ENCODE measurements at places on chromosomes 5 and 9.

DNA sequence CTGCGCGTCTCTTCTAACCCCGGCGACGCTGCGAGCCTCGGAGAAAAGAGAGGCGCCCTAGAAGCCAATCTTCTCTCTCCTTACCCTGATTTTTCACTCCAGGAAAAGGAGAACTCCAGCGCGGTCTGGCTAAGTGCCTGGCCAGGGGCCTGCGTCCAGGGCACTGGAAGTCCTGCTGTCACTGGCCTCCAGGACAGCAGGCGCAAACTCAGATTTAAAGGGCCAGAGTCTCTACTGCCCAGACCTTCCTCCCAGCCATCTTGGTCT, 553 bp upstream of the FOXB2 start:
- DNase-seq = no peak

GRCh38 chr5:9387879-9388278, 158.0 kb downstream of the SEMA5A start:
- no peak for DNase-seq

DNA sequence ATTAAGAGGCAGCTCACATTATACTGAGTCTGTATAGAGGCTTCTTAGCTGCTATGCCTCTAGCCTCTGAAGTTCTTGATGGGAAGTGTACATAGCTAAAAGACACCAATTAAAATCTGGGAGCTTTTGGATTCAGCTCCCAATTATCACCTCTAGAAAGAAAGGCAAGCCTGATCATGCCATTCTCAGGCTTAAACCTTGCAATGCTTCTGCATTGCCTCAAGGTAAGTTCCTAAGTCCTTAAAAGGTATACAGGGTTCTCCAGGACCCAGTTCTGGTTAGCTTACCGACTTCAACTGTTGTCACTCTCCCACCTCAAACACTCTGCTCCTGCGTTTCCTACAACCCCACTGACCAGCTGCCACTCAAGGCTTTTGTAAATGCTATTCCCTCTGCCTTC, 17.5 kb upstream of the CCL28 start:
- DNase-seq = peak; percentile 90

- peak; percentile 50 for DNase-seq
These were observed 26.4 kb upstream of the UGT3A1 start for GRCh38 chr5:36017622-36018021.

DNA sequence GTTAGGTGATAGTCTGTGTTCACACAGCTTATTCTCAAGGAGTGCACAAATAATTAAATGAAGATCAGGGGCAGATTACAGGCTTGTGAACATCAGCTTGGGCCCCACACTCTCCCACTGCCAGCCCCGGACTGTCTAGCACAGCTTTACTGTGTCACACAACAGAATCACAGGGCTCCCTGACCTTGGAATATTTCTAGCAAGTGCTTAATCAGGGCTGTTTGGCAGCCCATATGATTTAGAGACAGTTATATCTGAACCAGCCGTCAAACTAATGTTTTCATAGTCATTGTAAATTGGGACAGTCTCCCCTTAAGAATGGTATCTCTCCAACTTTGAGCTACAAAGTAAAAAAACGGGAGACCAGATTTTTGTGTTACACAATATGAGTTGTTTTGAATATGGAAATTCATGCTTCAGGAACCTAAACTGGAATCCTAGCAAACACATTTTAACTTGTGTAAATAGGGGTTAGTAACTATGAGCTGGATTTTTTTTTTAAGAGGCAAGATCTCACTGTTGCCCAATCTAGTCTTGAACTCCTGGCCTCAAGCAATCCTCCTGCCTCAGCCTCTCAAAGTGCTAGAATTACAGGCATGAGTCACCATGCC, 517.6 kb downstream of the BNC2 start:
- DNase-seq = peak; percentile 46

DNA sequence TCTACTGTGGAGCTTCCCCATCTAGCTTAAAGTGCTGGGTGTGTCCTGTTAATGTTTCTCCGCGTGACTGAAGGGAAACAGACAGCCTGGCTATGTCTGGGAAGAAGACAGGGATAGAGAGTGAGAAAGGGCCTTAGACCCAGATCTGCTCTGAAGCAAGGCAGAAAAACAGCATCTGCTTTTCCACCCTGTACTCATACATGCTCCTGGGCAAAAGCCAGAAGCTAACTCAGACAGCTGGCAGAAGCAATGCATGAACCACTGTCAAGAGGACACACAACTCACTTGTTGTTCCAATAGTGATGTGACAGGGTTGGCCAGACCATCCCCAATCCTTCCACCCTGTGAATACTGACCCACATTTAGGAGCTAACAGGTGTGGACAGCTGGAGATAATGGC, 63.3 kb downstream of the DPYSL3 start:
- no peak for DNase-seq

DNA sequence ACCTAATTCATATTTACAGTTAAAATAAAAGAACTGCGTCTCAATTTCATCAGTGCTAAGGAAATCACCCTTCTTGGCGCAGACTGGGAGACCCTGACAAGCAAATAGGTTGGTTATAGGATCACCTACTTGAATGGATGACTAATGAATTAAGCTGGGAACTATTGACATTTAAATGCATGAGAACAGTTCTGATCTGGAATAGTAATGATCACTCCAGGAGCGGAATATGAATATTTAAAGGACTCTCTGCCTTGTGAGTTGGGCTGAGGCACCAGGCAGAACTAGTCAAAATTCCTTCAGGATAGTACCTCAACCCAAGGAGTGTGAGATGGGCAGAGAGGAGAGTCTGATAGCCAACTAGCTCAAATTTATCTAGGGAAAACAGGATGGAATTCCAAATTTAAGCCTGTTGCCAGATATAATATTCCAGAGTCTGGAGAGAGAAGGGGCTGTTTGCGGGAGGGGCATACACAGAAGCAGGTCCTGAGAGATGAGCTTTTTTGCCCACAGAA, 364.4 kb downstream of the CSNK1G3 start:
- no peak for DNase-seq

GRCh38 chr9:133306242-133307204, 29.5 kb downstream of the SURF6 start:
- no peak for DNase-seq

DNA sequence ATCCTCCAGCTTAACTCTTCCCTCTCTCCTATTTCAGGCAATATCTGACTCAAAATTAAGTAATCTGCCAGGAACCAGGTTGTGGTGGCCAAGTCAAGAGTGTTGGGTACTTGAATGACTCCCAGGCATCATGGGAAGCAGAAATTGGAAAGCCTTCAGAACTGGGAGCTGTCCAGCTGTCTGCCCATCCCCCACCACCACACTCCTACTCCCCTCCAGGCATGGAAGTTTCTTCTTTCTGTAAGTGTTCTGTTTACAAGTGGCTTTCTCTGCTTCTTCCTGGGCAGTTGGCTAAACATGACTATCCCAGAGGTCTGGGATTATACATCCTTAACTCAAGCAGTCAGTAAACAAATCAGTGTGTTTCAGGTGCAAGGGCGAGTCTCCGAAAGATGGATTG, 14.6 kb upstream of the PBX3 start:
- DNase-seq = peak; percentile 26

DNA sequence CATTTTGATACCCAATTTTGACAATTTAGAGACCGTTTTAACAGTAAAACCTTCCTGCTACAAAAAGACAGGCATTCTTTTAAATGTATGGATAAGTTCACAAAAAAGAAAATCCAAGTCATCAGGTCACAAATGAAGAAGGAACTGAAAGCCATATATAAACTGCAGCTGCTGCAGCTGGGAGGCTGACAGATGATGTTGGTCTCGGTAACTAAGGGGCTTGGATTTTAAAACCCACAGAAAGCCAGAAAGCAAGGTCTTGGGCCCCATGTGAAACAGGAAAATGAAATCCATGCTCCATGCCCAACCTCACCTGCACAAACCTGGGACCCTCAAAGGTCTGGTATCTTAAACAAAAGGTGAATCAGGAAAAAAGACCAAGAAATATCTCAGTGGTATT, 15.7 kb upstream of the C5orf34 start:
- no peak for DNase-seq

GRCh38 chr5:170437621-170438375, 48.6 kb upstream of the KCNMB1 start:
- DNase-seq = no peak

- DNase-seq = peak; percentile 38
These were observed 222.9 kb upstream of the FTMT start for GRCh38 chr5:121628783-121629182.

- no peak for DNase-seq
These were observed 6.4 kb upstream of the ST6GALNAC6 start for GRCh38 chr9:127905788-127906191.

GRCh38 chr9:105390871-105391270, 57.0 kb upstream of the FSD1L start:
- DNase-seq = no peak

DNA sequence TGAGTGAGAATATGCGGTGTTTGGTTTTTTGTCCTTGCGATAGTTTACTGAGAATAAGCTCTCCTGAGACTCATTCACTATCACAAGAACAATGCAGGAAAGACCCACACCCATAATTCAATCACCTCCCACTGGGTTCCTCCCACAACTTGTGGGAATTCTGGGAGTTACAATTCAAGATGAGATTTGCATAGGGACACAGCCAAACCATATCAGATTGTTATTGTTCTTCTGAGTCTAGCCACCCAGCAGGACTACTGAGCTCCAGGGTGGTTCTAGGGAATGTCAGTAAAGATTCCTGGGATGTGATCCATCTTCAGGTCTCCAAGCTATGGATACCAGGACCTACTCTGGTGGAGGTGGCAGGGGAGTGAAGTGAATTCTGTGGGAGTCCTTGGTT, 2075.1 kb upstream of the CDH9 start:
- DNase-seq = no peak

GRCh38 chr5:14402424-14402823, 179.2 kb upstream of the OTULINL start:
- DNase-seq = no peak

- peak; percentile 56 for DNase-seq
These were observed 28.4 kb upstream of the HK3 start for GRCh38 chr5:176927562-176927961.

DNA sequence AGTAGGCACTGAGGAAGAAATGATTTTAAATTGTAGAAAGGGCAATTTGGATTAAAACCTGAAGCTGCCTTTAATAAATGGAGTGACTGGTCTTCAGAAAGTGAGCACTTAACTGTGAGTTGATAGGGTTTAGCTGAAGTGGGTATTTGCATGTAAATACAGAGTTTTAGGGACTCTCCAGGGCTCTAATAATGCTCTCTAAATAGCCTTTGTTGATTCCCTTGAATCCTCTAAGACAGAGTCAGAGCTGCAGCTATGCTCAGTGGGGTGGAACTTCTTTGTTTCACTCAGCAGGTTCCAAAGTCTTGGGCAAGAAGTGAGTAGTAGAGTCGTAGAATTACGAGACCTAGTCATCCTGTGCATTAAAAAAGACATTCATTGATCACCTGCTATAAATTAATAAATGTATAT, 21.4 kb downstream of the GLRA1 start:
- peak; percentile 18 for DNase-seq

- DNase-seq = peak; percentile 84
These were observed 34.7 kb downstream of the SHOC1 start for GRCh38 chr9:111759762-111760639.

DNA sequence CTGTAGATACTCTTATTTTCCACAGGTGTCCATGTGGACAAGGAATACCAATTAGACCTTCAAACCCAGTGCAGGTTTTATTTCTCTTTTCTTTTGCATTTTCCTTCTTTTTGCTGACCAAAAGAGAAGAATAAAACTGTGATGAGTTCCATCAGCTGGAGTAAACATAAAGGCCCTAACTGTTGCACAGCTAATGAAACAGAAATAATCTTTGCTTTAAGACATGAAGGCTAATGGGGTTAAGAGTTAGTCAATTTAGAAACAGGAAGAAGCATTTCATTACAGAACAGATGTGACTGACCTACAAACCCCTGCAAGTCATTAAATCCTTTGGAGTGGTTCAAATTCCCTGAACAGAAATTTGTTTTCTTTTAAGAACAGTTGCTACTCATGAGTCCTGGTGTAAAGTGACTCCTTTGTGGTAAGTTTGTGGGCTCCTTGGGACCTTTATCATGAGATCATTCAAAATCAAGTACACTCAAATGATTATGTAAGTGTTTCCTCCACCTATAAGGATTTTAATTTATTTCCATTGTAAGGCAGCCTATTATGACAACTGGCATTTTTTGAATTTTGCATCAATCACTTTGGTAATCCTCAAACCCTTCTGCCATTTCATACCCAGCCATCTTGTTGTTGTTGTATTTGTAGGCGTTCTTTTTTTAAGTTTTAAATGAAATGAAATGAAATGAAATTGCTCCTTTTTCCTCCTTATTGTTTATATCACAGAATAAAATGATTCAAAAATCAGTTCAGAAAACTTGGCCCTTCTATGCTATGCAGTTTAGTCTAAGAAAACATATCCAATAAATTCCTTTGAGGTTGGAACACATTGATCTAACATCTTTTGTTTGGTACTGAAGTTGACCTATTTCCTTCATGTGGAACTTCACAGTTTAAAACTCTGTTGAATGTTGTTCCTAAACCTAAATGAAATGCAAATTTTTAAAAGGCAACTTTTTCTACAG, 1.3 kb downstream of the MINAR2 start:
- DNase-seq = no peak

DNA sequence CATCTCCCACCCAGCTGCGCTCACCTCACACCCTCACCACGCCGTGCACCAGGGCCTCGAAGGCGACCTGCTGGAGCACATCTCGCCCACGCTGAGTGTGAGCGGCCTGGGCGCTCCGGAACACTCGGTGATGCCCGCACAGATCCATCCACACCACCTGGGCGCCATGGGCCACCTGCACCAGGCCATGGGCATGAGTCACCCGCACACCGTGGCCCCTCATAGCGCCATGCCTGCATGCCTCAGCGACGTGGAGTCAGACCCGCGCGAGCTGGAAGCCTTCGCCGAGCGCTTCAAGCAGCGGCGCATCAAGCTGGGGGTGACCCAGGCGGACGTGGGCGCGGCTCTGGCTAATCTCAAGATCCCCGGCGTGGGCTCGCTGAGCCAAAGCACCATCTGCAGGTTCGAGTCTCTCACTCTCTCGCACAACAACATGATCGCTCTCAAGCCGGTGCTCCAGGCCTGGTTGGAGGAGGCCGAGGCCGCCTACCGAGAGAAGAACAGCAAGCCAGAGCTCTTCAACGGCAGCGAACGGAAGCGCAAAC, 1.1 kb downstream of the POU4F3 start:
- no peak for DNase-seq

DNA sequence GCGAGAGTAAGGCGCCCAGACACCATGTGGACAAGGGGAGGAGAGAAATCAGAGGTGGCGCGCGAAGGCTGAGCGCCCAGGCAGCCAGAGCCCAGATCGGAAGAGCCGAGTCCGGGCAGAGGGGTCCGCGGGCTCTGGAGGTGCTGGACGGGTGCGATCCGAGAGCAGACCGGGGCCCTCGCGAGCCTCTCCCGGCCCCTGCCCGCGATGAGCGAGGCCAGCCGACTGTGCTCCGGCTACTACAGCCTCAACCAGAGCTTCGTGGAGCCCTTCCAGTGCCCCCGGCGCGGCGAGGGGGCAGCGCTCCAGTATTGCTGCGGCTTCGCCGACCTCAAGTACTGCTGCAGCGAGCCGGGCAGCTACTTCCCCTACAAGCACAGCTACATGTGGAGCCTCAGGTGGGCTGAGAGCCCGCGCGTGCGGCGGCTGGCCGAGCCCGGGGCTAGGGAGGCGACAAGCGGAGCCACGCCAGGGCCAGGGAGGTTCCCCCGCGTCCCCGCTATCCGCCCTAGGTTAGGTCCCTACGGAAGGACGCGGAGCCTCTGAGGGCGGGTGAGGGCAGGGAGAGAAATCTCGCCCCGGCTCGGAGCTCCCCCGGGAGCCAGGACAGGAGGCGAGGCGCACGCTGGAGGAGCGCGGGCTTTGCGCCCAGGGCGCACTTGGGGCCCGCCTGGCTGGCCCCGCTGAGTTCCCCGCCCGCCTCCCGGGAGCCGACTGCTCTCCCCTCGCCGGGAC, at the start of gene SHISAL2B:
Gene SHISAL2B, plus strand, starts transcription at position 87 of the 735 bp plus-strand sequence. Its CDS starts 121 bp downstream, at position 208.
- peak; percentile 31 for DNase-seq

- no peak for DNase-seq
These were observed 53.5 kb upstream of the CDKN2AIPNL start for GRCh38 chr5:134464988-134465815.

Data from epithelial cell of esophagus (primary cell).